Endothelial cell of umbilical vein (primary cell): ENCODE measurements at places on chromosomes 3 and 15. TPM values are rescaled to one million over a fixed set of nuclear protein-coding genes. Genes with fewer than 3 reads are reported as not detected.

Gene SCN10A
- 0.09 TPM in 1 of 2 replicates, not detected in the other for total RNA-seq

Gene C3orf20
- not detected in 2 replicates for total RNA-seq

Gene DISP2
- 0.65 and 1.2 TPM in 2 replicates for total RNA-seq

Gene AGBL1
- total RNA-seq, result not detected in 2 replicates

Gene FANCD2OS
- not detected in 2 replicates for total RNA-seq

Gene HIGD2B
- not detected in 2 replicates for total RNA-seq

Gene ZCWPW2
- 0.40 TPM in 1 of 2 replicates, not detected in the other for total RNA-seq

Gene SCN11A
- 0.07 TPM in 1 of 2 replicates, not detected in the other for total RNA-seq

Gene ZNF660
- 1.0 and 1.5 TPM in 2 replicates for total RNA-seq

Gene ACP3
- not detected in 2 replicates for total RNA-seq

Gene TM6SF1
- 26.5 and 26.8 TPM in 2 replicates for total RNA-seq

Gene P2RY12
- not detected in 2 replicates for total RNA-seq

Gene SLC2A2
- not detected in 2 replicates for total RNA-seq

Gene LRTM1
- total RNA-seq, result not detected in 2 replicates

Gene SPATA12
- total RNA-seq, result 0.14 TPM in 1 of 2 replicates, not detected in the other

Gene PCNP
- total RNA-seq, result 137 and 155 TPM in 2 replicates

Gene SPTSSB
- total RNA-seq, result not detected in 2 replicates

Gene CCDC174
- 15.1 and 16.6 TPM in 2 replicates for total RNA-seq

Gene GOLGA6L25
- not detected in 2 replicates for total RNA-seq

Gene ZNF80
- total RNA-seq, result not detected in 2 replicates
